ENCODE measurements at places on chromosomes 5 and 9. TPM values are rescaled to one million over a fixed set of nuclear protein-coding genes. Genes with fewer than 3 reads are reported as not detected.

RASEF gene
- total RNA-seq = 18.2 TPM

GRCh38 chr5:173498286-173498685 is 118.2 kb downstream of the BOD1 start:
- DNase-seq = peak; percentile 48

PDLIM4 gene
- 249 TPM for total RNA-seq

GRCh38 chr5:112867411-112867810 is 6.3 kb downstream of the SRP19 start:
- no peak for DNase-seq

DNA sequence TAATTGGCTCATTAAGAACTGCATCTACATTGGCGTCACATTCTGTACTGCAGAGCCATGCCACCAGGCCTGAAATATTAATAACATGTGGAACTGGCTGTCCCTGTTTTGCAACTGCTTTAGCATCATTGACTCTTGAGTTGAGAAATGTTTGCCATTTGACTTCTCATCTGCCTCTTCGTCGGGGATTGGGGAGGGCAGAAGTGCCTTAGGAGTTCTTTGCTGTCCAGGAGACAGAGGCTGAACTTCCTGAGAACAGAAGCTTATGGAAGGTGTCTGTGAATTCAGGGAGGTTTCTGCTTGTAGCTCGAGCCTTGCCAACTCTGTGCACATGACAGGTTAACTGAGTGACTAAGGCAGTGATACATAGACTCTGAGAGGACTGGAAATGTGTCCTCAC is 265.0 kb downstream of the KIF4B start:
- no peak for DNase-seq

DNA sequence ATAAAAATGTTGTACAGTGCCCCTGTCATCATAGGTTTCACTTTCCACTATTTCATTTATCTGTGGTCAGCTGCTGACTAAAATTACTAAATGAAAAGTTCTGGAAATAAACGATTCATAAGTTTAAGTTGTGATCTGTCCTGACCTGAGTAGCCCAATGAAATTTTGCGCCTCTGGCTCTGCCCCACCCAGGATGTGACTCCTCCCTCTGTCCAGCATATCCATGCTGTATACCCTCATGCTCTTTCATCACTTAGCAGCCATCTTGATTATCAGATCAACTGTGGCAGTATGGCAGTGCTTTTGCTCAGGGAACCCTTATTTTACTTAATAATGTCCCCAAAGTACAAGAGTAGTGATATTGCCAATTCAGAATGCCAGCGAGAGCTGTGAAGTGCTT is 97.3 kb downstream of the STARD4 start:
- no peak for DNase-seq

DNA sequence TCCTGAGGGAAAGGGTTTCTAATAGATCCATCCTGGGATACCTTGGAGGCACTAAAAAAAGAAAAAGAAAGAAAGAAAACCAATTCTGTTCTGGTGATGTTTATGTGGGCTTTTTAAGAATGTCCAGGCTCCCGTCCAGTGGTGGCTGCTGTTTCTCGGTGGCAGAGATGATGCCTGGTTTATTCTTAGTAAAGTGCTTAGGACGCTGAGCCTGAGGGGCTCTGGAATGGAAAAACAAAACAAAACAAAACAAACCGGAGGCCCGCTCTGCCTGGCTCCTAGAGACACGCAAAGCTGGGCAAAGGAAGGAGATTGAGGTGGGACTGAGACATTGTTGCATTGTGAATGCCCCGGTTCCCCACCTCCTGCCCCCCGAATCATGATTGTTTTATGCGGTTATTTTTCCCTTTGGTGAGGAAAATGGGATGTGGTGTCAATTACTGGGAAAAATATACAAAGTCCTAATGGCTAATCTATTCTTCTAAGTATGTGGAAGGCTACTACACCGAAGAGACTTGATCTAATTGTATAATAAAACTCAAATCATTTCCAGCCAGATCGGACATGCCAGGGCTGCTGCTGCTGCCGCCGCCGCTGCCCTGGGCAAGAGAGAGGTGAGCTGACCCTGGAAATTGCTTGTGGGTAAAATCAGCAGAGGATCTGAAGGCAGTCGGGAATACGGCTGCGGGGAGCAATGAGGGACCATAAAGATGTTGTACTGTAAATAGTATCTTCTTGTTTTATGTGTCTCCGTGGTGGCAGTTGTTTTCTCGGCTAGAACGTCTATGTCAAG is 644.9 kb downstream of the CCDC171 start:
- peak; percentile 54 for DNase-seq
